NCI-H510A (cell line): ENCODE measurements at places on chromosomes 3 and 15.

- DNase-seq = no peak
Measured at GRCh38 chr15:33032053-33032452, 162.5 kb downstream of the FMN1 start.

- DNase-seq = no peak
Measured at GRCh38 chr3:122555275-122556071, 8.6 kb downstream of the PARP9 start.

DNA sequence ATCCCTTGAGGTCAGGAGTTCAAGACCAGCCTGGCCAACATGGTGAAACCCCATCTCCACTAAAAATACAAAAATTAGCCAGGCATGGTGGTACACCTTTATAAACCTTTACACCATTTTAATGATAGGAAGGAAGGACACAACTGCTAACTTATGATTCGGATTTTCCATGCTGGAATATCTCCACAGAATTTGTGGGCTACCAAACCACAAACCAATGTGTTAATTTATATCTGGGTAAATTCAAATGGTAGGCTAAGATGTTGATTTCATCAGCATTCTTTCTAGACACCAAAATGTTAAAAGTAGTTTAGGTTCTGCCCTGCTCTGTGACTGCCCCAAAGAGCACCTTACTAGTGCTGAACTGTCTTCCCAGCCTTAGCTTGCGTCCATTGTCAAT, 72.8 kb downstream of the POLQ start:
- DNase-seq = no peak

GRCh38 chr3:98070840-98071239, 16.1 kb upstream of the OR5AC2 start:
- no peak for DNase-seq

GRCh38 chr15:91186904-91187656, 87.0 kb downstream of the SV2B start:
- DNase-seq = no peak
